Activated CD4-positive, alpha-beta T cell treated with anti-CD3 and anti-CD28 coated beads for 36 hours (primary cell): ENCODE measurements at places on chromosomes 5 and 9.

DNA sequence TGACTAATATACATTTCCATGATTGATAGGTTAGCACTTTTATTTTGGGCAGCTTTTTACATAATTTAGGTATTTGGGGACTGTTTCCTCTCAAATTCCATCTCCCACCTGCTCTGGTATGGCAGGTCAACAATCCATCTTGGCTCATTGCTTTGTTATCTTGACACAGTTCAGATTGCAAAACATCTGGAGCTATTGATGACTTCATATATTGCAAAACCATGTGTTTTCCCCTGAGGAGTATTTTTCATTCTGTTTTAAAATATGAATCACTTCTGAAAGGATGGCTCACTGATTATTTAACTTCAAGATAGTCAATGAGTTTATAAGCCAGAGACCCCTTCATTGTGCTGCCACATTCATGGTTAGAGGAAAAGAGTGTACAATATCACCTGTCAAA is 1206.0 kb upstream of the C9orf72 start:
- DNase-seq: no peak

GRCh38 chr5:35617435-35618303 is at the start of gene SPEF2:
SPEF2 (plus strand) TSS chr5:35617863; CDS start chr5:35617998, 135 bp downstream.
- peak; percentile 91 for DNase-seq

- DNase-seq: no peak
Observed at GRCh38 chr9:122797316-122798063, 2.4 kb upstream of the OR1K1 start.

DNA sequence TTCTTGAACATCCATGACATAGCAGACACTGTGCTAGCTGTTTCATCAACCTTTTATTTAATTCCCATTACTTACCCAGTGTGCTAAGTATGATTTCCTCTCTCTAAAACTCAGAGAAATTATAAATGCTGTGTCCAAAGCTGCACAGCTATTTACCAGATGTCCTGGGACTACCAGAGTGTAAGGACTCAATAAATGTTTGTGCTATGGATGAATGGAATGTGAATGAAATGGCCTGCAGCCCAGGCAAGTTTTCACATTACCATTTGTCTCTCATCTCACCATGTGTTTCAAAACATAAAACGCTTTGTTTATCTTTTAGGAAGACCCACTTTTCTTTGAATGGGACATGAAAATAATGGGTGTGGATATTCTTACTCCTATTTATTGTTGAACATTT is 96.2 kb downstream of the ARHGEF28 start:
- no peak for DNase-seq

DNA sequence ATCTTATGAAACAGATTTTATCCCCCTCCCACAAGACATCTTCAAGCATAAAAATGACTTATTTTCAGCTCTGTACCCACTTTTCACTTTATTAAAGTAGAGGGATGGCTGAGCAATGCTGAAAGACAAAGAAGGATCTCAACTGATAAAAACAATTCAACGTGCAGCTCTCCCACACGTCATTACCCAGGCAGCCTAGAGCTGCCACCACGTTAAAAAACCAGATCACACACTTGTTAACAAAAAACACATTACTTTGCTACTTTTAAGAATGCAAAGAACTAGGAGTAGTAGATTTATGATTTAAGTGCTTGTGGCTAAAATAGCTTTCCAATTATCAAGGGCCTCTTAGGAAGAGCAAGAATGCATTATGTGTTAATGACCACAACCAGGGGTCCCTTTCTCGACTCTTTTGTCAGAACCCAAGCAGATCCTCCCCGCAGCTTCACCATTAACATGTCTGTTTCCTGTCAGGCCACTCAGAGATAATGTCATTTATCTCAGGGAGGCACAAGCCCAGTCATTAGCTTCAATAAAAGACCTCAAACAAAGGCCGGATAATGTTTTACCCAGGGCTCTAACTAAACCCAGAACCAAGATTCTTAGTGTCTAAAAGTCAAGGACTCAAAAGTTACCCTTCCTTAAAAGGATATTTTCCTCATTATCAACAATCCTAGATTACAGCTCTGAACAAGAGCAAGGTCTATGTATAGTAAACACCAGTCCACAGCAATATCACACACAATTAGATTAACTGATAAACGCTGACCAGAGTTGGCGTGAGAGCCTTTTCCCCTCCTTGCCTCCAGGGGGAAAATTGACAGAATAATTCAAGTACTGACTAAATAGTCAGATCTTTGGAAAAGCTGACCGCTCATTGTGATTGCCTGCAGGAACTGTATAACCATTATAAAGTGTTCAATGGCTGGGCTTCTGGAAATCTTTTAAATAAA is 7.5 kb downstream of the ZNF608 start:
- no peak for DNase-seq

DNA sequence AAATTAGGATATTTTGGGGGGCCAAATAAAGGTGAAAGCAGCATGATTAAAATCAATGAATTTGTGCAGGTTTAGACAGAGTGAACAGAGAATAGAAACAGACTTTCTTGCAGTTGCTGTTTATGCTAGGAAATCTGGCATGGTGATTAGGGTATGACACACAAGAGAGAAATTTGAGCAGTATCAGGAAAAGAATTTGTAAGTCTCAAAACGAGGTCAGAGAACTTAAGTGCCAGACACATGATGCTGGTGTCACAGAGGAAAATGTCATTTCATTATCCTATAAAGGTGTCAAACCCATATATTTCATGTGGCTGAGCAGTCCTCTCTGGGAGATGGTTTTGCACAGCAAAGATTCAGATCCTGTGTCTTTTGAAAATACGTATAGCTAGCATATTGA is 15.7 kb downstream of the LVRN start:
- DNase-seq: no peak

GRCh38 chr9:14424983-14425382 is 111.0 kb upstream of the NFIB start:
- no peak for DNase-seq

DNA sequence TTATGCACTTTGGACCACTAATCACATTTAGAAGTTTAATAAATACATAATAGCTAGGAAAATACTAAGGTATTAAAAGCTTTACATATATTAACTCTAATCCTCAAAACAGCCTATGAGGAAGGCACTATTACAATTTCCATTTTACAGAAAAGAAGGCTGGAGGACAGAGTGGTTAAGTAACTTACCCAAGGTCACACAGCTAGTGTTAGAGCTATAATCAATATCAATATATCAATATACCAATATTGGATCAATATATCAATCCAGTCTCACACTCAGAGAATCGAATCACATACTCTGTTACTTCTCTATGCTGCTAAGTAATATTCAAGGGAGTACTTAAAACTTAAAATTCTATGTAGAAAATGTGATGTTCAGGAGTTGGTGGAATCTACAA is 45.2 kb downstream of the MEF2C start:
- no peak for DNase-seq

DNA sequence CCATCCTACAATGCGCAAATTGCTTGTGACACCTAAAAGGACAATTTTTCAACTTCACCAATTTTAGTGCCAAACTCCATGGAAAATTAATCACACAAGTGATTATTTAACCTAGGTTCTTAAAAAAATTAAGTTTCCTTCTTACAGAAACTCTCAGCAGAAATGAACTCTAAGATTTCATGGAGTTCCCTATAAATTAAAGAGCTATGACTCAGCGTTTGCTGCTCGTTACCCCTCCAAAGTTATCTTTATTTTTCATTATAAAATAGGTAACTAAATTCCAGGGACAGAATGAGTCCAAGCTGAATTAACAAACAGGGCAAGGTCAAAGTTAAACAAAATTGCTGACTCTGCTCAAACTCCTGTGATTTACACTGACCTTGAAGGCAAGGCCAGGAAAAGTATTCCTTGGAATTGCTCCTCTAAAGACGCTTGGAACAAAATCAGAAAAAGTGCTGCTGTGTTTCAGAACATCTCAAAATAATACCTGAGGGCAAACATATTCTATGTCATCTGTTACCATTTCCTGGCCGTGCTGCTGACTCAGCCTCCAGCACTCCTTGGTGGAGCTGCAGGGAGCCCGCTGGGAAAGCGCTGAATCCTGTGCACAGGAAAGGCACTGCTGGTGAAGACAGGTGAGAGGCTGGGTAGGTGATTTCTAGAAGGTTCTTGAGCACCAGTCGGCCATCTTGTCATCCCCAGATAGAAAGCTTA is 2.5 kb upstream of the CMBL start:
- DNase-seq: no peak

GRCh38 chr5:163809473-163809872 is 304.1 kb downstream of the MAT2B start:
- DNase-seq: no peak
